ENCODE measurements at places on chromosomes 4 and X. TPM values are rescaled to one million over a fixed set of nuclear protein-coding genes. Genes with fewer than 3 reads are reported as not detected.

DNA sequence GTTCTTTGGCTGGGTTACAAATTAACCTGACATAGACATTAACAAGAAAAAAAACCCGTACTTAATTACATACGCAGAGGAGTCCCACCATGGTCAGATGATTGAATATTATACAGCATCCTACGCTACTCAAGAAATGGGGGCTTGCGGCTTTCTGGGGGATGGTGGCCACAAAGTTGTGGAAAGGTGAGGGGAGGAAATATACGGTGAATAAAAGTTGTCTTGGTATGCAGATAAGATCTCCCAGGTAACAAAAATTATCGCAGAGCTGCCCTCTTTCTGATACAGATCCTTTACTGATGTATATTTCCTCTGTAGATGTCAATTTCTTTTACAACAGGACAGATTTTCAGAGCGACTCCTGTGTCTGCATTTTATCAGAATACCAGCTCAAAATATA, 890 bp downstream of the DCAF16 start:
- H3K4me1 ChIP-seq: peaks cover 2% of the 10 kb centered on the region
- no peak overlapping the region for H3K27ac ChIP-seq
- H3K27me3 ChIP-seq: no peaks in the 10 kb centered on the region

The TASL gene
- not detected for total RNA-seq

DNA sequence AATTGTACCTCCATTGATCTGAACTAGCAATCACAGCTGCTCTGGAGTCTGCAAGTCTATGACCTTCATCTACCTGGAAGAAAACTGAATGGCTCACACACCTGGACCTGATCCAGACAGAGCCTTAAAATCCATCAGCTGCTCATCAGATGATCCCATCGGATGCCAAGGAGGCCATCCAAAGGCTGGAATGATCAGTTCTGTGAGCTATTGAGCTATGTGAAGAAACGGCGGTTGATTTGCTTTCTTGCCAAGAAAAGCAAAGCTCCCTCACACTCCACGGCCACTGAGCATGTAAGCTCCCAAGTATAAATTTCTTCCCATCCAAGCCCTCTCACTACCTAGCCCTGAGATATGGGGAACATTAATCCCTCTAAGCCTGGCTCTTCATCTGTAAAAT, 63.1 kb downstream of the RELL1 start:
- H3K4me1 ChIP-seq: no peaks in the 10 kb centered on the region
- H3K27ac ChIP-seq: no peak overlapping the region
- no peaks in the 10 kb centered on the region for H3K36me3 ChIP-seq
- DNase-seq: no peak

The BRS3 gene
- total RNA-seq: not detected

GRCh38 chr4:23654791-23655190, 235.1 kb downstream of the PPARGC1A start:
- no peak for DNase-seq
- no peaks in the 10 kb centered on the region for H3K27me3 ChIP-seq
- no peak overlapping the region for H3K4me3 ChIP-seq
- no peaks in the 10 kb centered on the region for H3K4me1 ChIP-seq

DNA sequence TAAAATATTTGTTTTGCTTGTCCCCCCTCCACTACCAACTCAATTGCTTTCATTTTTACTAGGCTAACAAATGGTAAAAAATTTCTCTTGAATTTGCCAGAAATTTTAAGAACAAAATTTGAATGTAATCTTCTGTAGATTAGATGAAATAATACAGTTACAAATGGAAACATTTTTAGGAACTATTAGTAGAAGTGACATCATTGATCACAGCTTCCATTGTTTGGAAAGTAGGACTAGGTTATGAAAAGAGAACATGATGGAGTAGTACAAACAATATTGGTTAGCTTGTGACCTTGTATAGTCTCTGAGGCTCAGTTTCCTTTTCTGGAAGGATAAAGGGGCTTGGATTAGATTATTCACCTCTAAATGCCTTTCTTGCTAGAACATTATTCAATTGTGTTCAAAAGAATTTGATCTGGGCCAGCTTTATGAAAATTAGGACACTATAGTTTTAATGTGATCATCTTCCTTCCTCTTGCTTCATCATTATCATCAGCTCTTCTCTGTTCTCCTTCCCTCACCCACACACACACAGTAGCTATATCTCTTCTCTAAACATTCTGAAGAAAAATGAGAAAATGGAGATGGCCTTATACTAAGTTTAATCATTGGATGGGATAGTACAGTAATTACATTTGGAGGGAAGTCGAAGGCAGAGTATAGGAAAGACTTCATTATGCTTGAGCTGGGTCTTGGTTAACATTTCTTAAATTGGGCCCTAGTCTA, 9.9 kb downstream of the MTMR1 start:
- no peaks in the 10 kb centered on the region for H3K4me1 ChIP-seq
- H3K36me3 ChIP-seq: no peaks in the 10 kb centered on the region
- DNase-seq: no peak
- H3K27me3 ChIP-seq: no peaks in the 10 kb centered on the region
- H3K27ac ChIP-seq: no peak overlapping the region

Measured in H1 (cell line).